ENCODE measurements at places on chromosomes 4 and X.
A peak's percentile ranks its signal among the peaks of the same experiment; 100 is the strongest.

- peak; percentile 38 for DNase-seq
These were observed 24.8 kb upstream of the CYBB start for GRCh38 chrX:37755025-37755424.

DNA sequence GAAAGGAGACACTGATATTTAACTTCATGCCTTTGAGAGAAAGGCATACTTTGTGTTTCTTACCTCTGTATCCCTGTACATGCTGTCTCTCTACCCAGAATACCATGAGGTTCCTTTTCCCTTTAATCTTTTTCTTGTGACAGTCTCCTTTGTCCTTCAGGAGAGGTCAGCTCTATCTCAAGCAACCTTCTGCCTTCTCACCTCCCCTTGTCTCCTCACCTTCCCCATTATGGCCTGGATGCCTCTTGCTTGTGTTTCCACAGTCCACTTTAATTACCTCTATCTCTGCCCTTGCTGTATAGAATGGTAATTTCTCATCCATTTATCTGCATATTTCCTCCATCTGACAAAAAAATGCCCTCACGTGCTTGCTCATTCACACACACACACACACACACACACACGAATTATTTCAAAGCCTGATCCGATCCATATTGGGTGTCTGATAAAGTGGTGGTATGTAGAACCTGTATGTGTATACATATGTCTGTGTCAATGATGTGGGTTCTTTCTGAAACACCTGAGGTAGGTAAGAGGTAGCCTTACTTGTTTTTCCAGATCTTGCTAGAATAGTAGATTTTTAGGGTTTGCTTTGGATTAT, 28.5 kb downstream of the MSN start:
- DNase-seq, result no peak

DNA sequence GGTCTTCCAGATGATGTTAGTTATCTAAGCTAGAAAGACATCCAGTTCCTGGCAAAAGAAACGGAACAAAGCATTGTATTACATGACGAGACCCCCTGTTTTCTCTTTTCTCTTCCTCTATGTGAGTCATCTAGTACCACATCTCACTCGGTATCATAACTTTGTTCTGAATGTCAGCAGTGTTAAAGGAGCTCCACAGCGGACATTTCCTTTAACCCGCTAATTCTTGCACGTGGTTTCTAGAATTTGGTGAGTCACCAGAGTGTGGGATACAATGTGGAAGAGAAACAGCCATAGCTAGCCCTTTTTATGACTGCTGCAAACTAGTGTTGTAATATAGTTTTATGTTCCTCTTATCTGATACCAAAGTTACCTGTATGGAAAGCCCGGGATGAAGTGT, 243.7 kb downstream of the TENM3 start:
- DNase-seq, result no peak

DNA sequence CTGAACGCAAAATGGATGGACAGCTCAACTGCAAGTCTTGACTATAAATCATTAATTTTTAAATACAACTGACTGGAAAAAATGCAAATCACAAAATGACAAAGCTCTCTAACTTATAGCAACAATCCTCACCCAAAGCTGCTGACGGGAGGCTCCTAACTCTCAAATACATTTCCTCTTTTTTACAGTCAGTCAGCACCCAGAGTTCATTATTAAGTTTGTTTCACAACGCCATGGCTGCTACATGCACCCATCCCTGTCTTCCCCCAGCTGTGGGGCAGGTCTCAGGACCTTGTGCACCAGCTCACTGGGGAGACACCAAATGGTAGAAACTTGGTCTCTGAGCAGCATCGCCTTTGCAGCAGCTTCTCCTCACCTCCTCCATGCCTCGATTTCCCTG, 97.6 kb downstream of the SLC34A2 start:
- no peak for DNase-seq

- DNase-seq, result no peak
These were observed 65.2 kb upstream of the SLC7A11 start for GRCh38 chr4:138307319-138307718.

- DNase-seq, result no peak
These were observed 20.9 kb upstream of the IQCM start for GRCh38 chr4:149836546-149836945.

Data from KG1 (cell line).